ENCODE measurements at places on chromosomes 16 and 17. TPM values are rescaled to one million over a fixed set of nuclear protein-coding genes. Genes with fewer than 3 reads are reported as not detected.
A peak's percentile ranks its signal among the peaks of the same experiment; 100 is the strongest.

- no peak for DNase-seq
- no peaks in the 10 kb centered on the region for H3K27me3 ChIP-seq
Measured at GRCh38 chr16:79595231-79595641, 5.3 kb downstream of the MAF start.

DNA sequence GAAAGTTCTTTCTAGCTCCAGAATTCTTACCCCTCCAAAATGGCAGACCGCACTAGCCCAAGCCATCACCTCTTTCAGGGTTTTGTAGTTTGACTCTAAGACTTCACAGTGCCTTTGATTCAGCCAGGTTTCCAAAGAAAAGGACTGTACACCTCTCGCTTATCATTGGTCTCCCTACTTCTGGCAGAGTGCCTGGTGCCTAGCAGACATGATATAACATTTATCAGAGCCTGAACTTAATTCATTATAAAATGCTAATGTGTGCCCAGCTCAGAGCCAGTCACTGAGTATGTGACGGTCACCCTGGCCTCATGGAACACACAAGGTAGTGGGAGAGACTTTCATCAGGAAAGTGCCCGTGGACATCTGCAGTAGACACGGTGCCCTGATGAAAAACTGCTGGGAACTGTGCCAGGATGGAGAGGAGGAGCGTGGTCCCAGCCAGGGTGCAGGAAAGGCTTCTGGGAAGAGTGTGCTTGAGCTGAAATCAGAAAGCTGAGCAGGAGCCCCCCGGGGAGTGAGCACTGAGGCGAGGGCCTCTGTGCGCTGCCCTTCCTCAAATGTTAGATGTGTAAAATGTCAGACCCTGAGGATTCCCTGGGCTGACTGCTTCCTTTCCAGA, 34.3 kb upstream of the LGALS9 start:
- no peak overlapping the region for H3K4me3 ChIP-seq
- DNase-seq = no peak
- H3K4me1 ChIP-seq = no peaks in the 10 kb centered on the region
- no peak overlapping the region for H3K27ac ChIP-seq

- H3K27ac ChIP-seq = no peak overlapping the region
- no peak for DNase-seq
- peaks cover 5% of the 10 kb centered on the region for H3K27me3 ChIP-seq
- no peaks in the 10 kb centered on the region for H3K36me3 ChIP-seq
Measured at GRCh38 chr17:14308636-14308964, 7.7 kb downstream of the HS3ST3B1 start.

DNA sequence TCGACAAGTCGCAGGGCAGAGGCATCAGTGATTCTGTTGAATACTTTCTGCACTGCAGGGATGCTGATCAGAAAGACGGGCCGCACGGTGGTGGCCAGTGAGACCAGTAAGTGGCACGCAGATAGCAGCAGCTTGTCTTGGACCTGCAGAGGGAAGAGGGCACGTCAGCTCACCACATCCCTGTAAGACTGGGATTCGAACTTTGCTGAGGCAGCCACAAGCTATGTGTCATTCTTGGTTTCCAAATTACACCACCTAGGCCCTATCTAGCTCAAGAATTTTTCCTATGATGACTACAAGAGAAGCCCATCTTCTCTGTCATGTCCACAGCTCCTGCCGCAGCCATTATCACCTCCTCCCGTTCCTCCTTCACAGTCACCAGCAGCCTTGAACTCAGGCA, 49.4 kb upstream of the GSG1L start:
- no peak for DNase-seq
- H3K4me1 ChIP-seq = no peaks in the 10 kb centered on the region
- H3K27me3 ChIP-seq = no peaks in the 10 kb centered on the region
- no peak overlapping the region for H3K4me3 ChIP-seq
- H3K27ac ChIP-seq = no peak overlapping the region

GRCh38 chr17:73342541-73343167, 30.9 kb upstream of the CDC42EP4 start:
- no peak for DNase-seq
- no peaks in the 10 kb centered on the region for H3K4me1 ChIP-seq
- H3K36me3 ChIP-seq = no peaks in the 10 kb centered on the region
- H3K27me3 ChIP-seq = no peaks in the 10 kb centered on the region
- H3K4me3 ChIP-seq = no peak overlapping the region

DNA sequence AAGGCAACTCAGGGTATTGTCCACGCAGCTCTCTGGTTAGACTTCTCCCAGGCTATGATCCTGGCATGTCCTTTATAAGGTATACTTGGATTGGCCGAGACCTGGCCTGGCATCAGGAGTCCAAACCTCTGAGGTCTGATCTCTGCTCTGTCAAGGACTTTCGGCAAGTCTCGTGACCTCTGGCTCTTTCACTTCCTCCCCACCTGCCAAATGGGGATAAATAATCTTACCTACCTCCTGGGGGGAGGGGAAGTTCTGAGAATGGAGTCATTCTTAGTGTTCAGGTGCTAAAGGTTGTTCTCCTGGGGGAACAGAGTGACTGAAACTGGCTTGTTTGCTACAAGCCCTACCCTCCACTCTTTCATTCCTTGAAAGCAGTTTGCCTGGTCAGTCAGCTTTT, 7.6 kb downstream of the ATXN1L start:
- H3K36me3 ChIP-seq = no peaks in the 10 kb centered on the region
- H3K27me3 ChIP-seq = no peaks in the 10 kb centered on the region
- H3K4me1 ChIP-seq = no peaks in the 10 kb centered on the region
- H3K4me3 ChIP-seq = no peak overlapping the region

DNA sequence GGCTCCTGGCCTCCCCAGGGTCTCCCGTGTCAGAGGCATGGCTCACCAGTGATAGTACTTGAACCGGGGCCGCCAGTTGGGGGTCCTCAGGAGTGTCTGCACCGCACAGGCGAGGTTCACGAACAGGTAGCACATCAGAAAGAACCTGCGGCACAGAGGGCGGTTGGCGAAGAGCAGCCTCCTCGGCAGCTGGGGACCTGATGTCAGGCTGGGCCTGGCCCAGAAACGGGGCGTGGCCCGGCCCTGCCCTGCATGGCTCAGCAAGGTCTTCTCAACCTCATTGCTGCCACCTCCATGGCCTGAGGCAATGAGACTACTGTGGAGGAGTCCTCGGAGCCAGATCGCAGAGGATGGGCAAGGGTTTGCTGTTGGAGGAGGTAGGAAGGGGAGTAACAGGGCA, 4.1 kb upstream of the LCAT start:
- H3K4me3 ChIP-seq = no peak overlapping the region
- H3K36me3 ChIP-seq = no peaks in the 10 kb centered on the region
- DNase-seq = no peak

DNA sequence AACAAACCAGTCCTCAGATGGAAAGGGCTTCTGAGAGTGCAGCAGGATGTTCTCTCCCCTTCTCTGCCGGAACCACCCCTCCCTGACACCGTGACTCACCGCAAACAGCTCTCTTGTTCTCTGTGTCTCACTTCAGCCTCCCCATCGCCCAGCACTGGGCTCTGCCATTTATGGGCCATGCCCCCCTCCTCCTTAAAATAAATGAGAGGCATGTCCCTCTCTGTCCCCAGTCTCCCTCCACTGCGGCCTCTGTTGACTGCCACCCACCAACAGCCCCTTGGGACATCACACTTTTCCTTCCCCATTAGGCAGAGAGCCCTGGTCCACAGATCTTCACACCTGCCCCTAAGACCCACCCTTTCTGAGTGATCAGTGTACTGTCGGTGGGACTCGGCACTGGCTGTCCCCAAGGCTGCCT, 6.3 kb downstream of the CCDC102A start:
- peak overlapping the region; percentile 58 for H3K27ac ChIP-seq
- H3K4me1 ChIP-seq = peaks cover 14% of the 10 kb centered on the region
- peak; percentile 76 for DNase-seq

DNA sequence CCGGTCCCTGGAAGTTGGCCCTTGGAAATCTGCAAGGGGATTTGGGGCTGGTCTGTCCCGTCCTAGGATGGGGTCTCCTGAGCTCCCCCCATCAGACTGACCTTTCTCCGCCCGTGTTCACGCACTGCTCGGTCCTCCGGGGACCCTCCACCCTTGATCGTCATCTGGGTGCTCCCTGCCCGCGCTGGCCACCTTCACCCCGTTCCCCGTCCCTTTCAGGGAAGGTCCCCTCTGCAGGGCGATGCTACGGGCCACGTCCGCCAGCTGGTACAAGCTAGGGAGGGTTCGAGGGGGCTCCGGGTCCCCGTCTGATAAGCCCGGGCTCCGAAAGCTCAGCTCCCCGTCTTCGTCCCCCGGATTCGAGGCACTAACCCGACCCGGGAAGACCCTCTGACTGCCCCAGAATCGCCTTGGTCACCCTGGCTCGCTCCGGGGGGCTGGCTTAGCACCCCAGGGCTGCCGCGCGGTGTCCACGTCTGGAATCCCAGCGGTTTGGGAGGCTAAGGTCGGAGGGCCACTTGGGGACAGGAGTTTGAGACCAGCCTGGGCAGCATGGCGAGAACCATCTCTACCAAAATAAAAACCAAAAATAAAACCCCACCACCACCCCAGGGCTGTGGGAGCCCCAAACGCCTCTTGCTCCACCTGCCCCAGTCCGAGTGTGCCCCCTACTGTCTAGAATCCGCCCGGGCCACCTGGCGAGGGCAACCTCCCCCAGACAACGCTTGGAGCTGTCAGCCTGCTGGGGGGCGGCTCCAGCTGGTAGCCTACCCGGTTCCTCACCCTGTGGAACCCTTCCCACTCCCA, 1.1 kb upstream of the SLC43A2 start:
- H3K36me3 ChIP-seq = no peaks in the 10 kb centered on the region
- no peaks in the 10 kb centered on the region for H3K27me3 ChIP-seq
- peak overlapping the region; percentile 89 for H3K4me3 ChIP-seq

Gene PSMB3
- total RNA-seq = 109 TPM

Gene HOXB5
- total RNA-seq = 17.7 TPM

Gene KCNJ18
- not detected for total RNA-seq

Gene CA5A
- total RNA-seq = not detected

Gene C17orf107
- total RNA-seq = 0.66 TPM

Gene MC1R
- 8.3 TPM for total RNA-seq

Gene NAT9
- total RNA-seq = 29.2 TPM

Gene CSH2
- not detected for total RNA-seq

Gene SKAP1
- total RNA-seq = 8.2 TPM
